Activated naive CD8-positive, alpha-beta T cell treated with anti-CD3 and anti-CD28 coated beads, Interleukin-2, amount 10 ng/mL, durations not matched to agents 7 days and 5 days (primary cell): ENCODE measurements at places on chromosomes 2 and 18. TPM values are rescaled to one million over a fixed set of nuclear protein-coding genes. Genes with fewer than 3 reads are reported as not detected.

Gene KIF1A
- total RNA-seq, result 2.0 TPM

Gene DSC3
- total RNA-seq, result not detected

Gene CFC1
- not detected for total RNA-seq

Gene ACTR1B
- total RNA-seq, result 98.7 TPM

Gene OSBPL6
- 0.08 TPM for total RNA-seq

Gene SERPINB11
- not detected for total RNA-seq

Gene CAPN14
- 0.17 TPM for total RNA-seq
